ENCODE measurements at places on chromosomes 6 and 20.

DNA sequence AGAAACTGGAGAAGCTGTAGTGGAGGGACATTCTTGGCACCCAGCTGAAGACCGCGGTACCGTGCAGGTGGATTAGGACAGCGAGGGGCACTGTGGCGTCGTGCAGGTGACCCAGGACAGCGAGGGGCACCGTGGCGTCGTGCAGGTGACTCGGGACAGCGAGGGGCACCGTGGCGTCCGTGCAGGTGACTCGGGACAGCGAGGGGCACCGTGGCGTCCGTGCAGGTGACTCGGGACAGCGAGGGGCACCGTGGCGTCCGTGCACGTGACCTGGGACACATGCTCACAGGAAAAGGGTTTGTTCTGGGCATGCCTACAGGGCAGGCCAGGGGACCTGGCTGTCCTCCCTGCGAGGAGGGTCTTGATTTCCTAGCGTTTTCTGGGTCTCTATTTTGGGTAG, 29.2 kb upstream of the SMOC2 start:
- no peak for DNase-seq

GRCh38 chr6:113160306-113161017, 696.7 kb upstream of the MARCKS start:
- DNase-seq = no peak

GRCh38 chr20:13028673-13029072, 19.9 kb downstream of the SPTLC3 start:
- no peak for DNase-seq

DNA sequence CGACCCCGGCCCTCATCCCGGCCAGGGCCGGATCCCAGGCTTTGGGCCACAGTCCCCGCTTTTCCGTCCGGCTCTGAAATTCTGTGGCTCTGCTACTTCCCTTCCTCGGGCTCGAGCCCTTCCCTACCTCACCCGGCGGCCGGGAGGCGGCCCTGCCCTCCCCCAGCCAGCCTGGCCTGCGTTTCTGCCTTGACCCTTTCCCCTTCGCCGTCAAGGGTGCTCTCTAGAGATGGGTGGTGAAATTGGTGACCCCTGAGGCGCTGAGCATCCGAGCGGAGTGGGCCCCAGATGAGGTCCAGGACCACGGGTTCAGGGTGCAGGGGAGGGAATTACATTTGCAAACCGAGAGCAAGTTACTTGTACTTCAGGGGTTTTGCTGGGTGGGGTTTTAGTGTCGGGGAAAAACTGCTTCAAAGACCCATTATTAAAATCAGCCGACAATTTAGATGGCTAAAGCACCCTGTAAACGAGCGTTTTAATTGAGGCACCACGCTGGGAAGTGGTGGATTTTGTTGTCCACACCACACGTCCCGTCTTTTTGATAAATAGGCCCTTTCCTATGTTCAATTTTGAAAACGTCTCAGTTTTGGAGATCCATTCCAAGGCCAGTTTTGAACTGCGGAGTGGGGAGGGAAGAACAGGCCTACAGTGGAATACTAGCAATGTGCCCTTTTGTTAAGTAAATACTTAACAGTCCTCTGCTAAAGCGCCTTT, 9.9 kb downstream of the TFAP2A start:
- no peak for DNase-seq

All from fibroblast of skin of scalp (primary cell).